ENCODE measurements at places on chromosomes 16 and 17.

DNA sequence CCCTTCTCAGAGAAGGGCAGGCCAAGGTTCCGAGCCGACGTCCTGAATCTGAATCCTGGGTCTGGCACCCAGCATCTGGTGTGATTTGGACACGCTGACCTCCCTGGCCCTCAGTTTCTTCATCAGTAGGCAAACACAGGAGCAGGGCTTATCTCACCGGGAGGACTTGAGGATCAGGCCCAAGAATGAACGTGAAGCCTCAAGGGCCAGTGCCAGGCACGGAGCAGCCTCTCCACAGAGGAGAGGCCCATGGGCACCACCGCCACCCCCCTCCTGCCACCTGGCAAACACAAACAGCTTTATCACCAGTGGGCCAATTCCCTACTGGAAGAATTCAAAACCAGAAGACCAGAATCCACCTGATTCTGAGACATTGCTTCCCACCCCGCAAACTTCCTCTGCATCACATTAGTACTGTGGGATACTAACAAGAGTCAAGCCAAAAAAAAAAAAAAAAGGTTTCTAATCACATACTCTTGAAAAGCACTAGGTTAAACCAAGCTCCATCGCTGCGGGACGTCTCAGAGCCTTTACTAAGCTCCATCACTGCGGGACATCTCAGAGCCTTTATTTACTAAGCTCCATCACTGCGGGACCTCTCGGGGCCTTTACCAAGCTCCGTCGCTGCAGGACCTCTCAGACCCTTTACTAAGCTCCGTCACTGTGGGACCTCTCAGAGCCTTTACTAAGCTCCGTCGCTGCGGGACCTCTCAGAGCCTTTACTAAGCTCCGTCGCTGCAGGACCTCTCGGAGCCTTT lies 68.0 kb upstream of the DOC2B start:
- peak; percentile 0 for DNase-seq

GRCh38 chr16:11400076-11400475 lies 54.8 kb downstream of the RMI2 start:
- no peak for DNase-seq

DNA sequence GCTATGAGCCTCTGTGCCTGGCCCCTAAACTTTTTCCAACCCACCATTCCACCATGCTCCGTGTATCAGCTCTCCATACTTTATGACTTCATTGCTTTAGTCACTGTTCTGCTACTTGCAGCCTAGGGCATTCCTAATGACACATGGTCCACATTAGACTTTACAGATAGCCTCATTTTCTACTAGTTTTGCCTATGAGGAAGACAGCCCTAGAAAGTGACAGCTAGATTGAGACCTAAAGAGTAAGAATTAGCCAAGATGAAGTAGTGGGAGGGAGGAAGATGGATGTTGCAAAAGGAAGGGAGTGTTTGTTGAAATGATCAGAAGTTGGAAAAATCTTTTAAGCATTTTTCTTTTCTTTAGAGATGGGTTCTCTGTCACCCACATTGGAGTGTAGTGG lies 11.0 kb downstream of the C16orf54 start:
- DNase-seq, result no peak

DNA sequence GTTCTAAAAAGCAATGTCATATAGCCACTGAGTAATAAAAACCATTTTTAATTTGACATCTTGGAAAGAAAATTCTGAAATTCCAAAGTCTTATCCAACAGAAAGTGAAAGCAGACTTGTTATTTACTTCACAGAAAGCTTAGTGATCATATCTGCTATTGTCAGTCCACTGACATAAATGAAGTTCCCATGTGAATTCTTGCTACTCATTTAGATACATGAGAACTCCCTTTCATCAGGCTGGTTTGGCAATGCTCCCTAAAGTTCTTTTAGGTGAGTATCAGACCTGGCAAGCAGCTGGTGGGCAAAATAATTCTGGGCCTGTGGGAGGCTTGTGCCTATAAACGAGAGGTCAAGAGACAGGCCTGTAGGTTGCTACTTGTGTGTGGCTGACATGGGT lies 23.4 kb downstream of the NME2 start:
- no peak for DNase-seq

DNA sequence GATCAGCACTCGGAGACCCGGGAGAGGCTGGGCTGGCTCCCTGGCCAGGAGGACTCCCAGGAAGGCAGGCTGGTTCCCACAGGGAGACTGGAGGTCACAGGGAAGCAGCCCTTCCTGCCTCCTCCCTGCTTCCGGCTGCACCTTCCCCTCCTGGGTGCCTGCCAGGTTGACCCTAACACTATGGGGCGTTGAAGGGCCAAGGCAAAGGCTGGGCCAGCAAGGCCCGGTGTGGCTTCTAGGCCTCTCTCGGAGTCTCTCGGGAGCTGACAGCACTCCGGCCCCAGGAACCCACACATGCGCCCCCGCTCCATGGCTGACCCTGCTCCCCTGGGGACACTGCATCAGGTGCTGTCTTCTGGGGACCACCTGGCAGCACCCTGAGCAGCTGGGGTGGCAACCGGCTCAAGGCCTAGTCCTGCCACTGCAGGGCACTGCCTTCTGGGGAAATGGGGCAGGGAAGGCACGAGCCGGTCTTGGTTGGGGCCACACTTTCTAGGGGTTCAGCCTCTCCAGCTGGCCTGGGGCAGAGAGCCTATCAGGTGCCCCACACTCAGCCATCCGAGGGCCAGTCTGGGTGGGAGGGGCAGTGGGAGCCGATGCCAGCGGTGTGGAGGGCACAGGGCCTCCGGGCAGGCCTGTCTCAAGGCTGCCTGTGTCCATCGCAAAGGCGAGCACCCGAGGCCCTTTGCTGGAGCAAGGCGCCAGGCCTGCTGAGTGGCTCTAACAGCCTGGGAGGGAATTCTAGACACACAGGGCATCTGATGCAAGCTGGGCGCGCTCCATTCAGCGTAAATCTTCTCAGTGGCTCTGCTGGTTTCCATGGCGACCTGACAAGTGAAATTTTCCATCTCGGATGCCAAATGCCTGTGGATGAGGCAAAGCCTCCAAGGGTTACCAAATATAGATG lies 5.6 kb upstream of the MTSS2 start:
- DNase-seq, result peak; percentile 98

DNA sequence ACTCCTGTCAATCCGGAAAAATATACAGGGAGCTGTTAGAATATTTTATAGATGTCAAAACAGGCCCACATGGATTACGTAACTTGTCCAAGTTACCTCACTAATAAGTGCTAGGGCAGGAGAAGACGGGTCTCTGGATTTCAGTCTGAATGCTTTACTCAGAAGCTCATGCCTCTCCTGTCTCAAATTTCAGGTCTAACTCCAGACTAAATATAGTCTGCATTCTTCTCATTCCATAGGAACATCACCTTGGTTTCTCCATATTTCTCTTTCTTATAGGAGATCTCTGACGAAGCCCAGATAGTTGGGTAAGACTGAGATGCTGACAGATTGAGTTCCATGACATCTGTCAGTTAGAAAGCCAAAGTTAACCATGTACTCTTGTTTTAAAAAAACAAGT lies 174.2 kb downstream of the STX8 start:
- DNase-seq, result no peak

DNA sequence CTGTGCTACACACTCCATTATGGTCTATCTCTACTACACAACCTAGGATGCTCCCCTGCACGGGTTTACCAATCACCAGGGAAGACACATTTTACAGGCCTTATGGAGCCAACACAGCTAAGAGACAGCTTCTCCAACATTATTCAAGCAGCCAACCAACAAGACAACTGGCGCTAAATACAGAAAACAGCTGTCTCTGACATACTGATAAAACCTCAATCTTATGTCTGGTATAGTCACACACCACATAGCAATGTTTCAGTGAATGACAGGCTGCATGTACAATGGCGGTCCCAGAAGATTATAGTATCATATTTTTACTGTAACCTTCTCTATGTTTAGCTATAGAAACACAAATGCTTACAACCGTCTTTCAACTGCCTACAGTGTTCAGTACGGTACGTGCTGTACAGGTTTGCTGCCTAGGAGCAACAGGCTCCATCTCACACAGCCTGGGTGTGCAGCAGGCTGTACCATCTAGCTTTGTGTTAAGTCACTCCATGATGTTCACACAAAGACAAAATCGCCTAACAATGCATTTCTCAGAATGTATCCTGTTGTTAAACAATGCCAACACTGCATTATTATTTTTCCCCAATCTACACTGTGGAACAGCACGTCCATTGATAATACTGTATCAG lies 10.9 kb downstream of the USP22 start:
- DNase-seq, result no peak

DNA sequence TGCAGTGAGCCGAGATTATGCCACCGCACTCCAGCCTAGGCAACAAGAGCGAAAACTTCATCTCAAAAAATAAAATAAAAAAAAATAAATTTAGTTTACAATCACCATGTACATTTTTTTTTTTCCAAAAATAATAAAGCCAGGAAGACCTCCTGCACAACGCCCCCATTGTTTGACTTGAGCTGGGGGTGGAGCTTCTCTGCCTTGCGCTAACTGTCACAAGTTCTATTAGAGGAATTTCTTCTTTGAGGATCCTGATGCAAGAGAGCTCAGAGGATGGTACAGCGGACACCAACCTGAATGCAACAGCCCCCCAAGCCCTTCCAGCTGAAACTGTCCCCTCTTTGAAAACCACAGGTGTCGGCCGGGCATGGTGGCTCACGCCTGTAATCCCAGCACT lies 24.9 kb upstream of the CBX4 start:
- DNase-seq, result no peak

DNA sequence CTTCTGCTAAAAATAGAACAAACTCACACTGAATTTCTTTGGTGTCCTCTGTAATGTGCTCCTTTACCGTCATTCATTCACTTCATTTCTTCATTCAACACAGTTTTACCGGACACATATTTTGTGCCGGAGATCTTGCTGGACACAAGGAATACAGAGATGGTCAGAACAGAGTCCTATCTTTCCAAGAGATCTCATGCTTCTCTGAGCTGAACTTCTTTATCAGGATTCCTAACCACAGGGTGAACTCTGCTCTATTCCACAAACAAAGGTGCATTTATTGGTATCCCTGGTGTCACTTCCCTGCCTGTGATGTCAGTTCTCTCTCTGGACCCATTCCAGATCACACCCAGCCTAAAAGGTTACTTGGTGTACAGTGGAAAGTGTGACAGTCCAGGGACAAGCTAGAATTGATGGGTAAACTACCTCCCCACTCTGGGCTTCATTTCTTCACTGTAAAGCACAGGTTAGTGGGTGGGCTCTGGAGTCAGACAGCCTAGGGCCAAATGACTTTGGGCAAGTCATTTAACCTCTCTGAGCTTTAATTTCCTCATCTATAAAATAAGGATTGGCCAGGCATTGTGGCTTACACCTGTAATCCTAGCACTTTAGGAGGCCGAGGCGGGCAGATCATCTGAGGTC lies 4.2 kb downstream of the IFI35 start:
- DNase-seq, result no peak

GRCh38 chr17:44745301-44745700 lies 13.5 kb upstream of the ADAM11 start:
- no peak for DNase-seq

DNA sequence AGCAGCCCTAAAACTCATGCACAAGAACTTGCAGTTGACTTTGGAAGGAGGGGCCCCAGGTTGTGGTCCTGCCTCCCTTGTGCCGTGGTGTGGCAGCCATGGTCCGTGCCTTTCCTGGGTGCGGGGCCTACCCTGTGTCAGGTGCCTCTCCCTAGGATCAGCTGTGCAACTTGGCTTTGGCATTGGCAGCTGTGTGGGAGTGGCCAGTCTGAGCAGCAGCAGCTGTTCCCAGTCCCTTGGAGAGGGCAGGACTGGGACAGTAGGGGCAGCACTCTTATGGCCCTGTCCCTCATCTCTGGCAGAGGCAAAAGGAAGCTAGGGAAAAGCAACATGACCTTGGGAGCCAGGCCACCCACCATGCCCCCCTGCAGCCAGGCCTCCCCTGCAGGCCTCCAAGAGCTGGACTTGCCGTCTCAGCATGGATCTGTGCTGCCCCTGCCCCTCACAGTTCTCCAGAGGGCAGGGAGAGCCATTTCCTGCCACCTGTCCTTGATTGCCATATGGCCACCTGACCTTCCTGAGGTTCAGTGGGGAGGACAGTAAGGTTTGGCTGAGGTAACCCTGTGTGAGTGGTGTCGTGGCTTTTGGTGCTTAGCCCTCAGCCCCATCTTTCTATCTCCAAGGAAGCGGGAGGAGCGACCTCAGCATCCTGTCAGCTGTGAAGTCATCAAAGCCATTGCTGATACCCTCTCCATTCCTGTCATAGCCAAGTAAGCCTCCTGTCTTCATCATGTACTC lies 15.5 kb upstream of the NFATC3 start:
- DNase-seq, result no peak
